ENCODE measurements at places on chromosomes 1 and 21.

GRCh38 chr1:33713058-33713877 is 150.6 kb upstream of the HMGB4 start:
- no peak for DNase-seq

- DNase-seq: peak; percentile 42
Observed at GRCh38 chr1:199931666-199932377, 95.7 kb upstream of the NR5A2 start.

GRCh38 chr1:70039485-70039884 is 165.9 kb downstream of the LRRC40 start:
- DNase-seq: no peak

- no peak for DNase-seq
Observed at GRCh38 chr1:176111835-176112234, 95.3 kb downstream of the COP1 start.

- DNase-seq: peak; percentile 92
Observed at GRCh38 chr21:33433425-33434114, 30.4 kb downstream of the IFNGR2 start.

DNA sequence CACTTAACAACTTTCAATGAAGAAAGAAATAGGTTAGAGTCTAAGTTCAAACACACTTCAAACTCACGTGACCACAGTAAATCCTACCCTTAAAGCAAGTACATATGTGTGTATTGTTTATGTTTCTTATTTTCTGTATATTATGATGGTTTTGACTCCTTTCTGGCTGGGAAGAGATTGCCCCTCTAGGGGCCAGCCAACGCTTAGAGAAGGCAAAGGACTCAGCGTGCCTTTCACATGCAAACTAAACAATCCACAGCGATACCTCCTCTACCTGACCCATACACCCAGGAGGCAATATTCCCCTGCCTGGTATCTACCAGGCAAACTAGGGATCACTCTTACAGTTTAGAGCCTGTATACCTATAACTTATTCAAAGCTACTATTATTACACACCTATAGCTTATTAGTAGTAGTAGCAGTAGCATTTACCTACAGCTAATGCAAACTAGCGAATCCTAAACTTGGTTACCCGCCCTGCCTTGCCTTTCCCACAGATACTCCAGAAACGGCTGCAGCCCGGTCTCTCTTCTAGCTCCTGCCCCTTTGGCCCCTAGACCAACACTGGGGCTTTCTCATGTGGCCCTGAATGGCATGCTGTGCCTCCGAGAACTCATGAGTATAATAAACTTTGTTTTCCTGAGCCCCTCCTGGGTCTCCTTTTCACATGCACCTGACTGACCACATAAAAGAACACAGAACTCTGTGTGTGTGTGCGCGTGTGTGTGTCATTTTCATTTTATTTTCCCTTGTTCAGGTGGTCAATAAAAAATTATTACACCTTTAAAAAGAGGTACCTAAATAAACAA is 14.0 kb downstream of the NRIP1 start:
- DNase-seq: no peak

GRCh38 chr1:73359001-73359400 is 839.0 kb downstream of the LRRIQ3 start:
- no peak for DNase-seq

- DNase-seq: peak; percentile 75
Observed at GRCh38 chr21:16330082-16330907, 600.5 kb downstream of the USP25 start.

- DNase-seq: peak; percentile 44
Observed at GRCh38 chr21:37266515-37267221, 466 bp downstream of the VPS26C start.

- no peak for DNase-seq
Observed at GRCh38 chr1:153025797-153026196, 5.2 kb upstream of the SPRR1B start.

DNA sequence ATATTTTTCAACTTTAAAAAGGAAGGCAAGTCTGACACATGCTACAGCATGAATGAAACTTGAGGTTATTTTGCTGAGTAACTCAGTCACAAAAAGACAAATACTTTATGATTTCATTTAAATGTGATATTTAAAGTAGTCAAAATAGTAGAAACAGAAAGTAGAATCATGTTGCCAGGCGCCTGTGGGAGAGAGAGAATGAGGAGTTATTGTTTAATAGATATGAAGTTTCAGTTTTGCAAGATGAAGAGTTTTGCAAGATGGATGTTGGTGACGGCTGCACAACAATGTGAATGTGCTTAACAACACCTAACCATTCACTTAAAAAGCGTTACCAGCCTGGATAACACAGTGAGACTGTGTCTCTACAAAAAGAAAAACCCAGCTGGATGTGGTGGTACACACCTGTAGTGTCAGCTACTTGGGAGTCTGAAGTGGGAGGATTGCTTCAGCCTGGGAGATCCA is 20.7 kb upstream of the ATP1A1 start:
- DNase-seq: peak; percentile 76

DNA sequence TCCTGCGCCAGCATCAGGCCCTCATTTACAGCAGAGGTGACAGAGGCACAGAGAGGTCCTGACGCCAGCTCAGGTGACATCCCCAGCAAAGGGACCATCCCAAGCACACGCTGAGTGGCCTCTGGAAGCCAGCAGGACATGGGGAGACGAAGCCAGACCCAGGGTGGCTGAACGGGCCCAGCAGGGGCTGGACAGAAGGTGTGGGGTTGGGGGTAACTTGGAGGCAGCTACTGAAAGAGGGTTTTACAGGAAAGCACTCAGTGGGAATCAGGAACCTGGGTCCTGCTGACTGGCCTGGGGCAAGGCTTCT is 1.6 kb upstream of the ARHGEF16 start:
- DNase-seq: no peak

GRCh38 chr21:31893851-31894415 is 21.1 kb downstream of the HUNK start:
- no peak for DNase-seq

DNA sequence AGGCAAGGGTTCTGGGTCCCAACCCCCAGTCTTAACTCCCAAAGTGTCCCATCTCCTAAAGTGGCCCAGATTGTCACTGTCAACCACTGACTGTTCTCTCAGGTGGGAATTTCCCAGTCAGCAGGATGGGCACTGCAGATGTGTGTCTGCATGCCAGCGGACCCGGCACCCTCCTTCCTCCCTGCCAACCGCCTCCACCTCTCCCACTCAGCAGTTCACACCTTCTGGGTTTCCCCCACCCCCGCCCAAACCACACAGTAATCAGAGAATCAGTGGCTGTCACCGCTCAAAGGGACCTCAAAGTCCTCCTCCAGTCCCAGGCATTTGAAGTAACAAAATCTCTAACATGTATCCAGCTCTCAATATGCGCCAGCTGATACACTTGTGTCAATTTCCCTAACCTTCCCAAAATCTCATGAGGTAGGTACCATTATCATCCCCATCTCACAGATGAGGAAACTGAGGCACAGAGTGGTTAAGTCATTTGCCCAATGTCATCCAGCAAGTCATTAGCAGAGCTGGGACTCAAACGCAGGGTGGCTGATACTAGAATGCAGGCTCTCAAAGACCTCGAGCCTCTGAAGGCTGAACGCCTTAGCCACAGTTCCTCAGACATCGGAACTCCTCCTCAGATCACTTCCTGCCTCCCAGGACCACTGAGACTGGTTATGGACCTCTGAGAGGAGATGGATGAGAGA is 4.8 kb downstream of the RUNX3 start:
- DNase-seq: no peak

DNA sequence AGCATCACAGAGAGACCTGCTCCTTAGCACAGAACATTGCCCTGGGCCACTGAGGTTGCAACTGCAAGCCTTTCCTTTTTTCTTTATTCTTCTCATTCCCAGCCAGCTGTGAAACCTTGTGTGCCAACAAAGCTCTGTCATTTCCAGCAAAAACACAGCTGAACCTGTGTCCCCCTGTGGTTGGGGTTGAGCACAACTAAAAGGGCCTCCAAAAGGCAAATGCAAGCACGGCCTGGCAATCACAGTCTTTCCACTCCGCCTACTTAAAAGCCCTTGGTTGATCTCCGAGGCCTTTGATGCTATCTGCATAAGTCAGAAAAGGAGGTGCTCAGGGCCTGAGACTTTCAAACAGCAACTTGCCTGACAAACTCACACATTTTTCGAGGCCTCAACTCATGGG is 32.7 kb downstream of the SUSD4 start:
- DNase-seq: no peak

DNA sequence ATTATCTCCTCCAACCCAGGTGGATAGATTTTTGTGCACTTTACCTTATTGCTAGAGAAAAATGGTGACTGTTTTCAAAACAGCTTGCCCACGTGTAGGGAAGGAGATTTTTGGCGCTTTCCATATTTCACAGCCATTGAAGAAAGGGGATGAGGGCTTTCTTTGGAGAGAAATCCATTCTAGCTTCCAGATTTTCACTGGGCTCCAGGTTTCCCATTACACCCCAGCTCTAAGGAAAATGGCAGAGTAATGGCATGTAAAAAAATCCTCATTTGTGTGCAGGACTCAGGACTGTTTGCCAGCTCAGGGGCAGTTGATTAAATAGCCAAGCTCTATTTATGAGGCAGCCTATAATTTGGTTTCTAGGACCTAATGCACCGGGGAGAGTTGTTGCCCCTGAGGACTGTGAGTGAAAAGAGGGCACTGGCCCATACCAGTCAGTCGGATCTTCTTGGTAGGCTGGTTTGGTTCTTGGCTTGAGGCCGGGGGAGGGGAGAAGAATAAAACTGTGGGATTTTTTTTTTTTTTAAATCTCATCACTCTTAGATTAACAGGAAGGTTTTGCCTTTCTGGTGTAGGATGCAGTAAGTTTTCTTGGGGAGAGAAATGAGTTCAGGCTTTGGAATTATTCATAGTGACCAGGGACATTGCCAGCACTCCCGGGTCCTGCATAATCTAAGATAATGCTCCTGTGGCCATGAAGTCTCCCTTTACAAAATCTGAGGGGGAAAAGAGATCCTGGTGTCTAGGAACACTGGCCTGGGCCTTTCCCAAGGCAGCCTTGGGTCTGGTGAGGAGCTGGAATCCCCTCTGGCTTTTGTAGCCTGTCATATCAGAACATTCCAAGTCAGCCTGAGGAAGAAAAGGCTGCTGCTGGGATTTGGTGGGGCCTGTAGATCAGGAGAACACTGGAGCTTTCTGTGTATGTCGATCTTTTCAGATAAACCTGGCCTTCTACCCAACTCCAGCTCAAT is 1.9 kb upstream of the ARID1A start:
- no peak for DNase-seq

DNA sequence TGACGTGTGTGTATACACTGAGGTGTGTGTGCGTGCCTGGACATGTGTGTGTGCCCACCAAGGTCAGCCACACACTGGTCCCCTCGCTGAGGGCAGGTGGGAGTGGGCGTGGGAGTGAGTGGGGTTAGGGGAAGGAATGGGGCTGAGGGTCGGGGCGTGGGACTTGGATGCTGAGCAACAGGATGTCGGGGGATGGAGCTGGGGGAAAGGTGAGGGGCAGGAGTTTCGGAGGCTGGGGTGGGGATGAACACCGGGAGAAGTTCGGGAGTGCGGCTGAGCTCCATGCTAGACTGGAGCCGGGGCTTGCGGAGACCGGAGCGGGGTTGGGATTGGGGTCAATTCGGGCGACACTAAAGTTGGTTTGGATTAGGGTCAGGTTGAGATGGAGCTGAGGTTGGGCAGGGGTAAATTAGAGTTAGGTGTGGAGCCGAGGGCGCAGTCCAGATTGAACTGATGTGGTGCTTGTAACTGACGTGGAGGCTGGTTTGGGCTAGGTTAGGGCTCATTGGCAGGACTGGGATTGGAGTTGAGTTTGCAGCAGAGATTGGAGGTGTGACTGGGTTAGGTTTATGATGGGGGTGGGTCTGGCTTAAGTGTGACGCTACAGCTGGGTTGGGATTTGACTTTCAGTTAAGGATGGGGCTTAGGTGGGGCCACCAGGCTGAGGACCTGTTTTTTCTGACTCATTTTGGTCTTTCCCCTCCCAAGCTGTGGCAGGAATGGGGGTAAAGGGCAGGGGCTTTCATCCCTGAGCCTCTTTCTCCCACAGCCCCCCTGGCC is 3.3 kb upstream of the GUCA2A start:
- DNase-seq: no peak

DNA sequence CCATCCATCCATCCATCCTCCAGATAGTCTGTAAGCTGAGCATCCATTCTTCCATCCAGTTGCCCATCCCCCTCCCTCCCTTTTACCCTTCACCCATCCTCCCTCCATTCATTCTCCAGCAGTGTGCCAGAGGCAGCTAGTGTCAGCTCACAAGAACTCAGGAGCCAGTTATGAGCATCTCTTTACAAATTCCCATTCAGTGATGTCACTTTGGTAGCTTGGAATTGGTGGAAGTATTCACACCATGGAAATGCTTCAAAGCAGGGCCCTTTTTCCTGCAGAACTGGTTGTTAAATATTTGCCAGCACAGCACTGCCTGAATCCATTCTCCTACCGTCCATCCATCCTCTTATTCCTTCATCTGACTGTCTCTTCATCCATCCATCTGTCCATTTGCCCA is 72.5 kb downstream of the ARHGEF10L start:
- no peak for DNase-seq

DNA sequence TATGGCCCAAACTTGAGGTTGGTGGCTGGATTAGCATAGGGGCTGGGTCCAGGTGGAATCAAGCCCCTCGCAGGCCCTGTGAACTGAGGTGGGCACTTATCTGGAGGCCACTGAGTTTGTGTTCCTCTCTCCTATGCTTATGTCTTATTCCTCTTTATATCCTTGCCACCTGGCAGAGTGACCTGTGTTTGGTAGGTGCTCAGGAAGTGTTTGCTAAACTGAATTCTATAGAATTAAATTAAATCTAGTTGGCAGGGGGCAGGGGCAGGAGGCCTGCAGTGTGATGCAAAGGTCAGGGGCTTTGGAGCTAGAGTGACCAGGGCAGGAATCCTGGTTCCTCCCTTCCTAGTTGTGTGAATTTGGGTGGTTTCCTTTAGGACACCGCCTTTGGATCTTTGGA is 1.1 kb upstream of the TMEM9 start:
- DNase-seq: no peak

DNA sequence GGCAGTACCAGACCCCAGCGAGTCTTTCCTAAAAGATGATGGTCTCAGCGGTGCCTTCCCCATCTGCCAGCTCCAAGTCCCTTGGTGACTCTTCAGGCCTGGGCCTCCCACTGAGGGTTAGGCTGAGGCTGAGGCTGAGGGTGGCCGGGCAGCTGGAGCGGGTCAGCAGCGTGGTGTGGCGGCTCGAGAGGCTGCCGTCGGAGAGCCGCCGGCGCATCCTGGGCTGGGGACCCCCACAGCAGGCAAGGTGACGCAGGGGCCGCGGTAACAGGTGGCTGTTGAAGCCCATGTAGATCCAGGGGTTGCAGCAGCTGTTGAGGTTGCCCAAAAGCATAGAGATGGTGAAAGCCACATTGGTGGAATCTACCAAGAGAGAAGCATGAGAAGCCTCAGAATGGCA is 7.0 kb downstream of the AVPR1B start:
- no peak for DNase-seq
